ENCODE measurements at places on chromosomes 5 and 9.

- no peak for DNase-seq
Observed at GRCh38 chr5:142152384-142152732, 43.8 kb downstream of the NDFIP1 start.

GRCh38 chr5:96741891-96742309 is 65.8 kb downstream of the ERAP1 start:
- DNase-seq = no peak

DNA sequence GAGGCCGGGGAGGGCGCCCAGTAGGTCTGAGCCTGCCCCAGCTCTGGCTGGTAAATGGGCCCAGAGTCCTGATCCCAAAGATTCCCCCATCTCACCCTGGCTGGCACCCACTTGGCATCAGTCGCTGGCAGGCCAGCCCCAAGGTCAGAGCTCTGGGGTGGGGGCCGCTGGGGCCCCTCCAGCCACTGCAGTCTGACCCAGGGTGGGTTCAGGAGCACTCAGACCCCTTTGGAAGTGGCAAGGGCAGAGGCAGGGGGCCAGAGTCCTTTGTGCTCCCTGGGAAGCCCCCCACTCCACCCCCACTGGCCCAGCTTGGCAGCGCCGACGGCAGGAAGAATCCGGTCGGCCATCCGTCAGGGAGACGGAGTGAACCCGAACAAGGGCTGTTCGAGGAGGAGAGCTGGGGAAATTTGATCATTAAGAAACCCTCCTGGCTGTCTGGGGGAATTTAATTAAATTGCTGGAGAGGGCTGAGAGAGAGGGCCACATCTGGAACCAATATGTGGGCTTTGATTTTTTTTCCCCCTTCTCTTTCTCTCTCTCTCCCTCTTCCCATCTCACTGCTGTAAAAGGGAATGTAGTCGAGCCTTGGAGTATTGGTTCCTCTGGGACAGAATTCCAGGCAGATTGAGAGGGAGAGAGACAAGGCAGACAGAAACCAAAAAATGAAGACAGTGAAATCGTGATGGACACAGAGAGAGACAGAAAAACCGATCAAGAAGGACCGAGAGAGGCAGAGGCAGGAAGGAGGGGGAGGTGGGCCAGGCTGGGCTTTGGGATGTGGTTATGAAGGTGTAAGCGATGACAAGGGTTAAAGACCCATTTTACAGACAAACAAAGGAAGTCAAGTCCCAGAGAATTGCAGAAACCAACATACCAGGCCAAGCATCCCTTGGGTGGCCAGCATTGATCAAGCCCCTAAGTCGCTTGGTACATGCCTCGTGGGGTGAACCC is 8.1 kb upstream of the ASB6 start:
- DNase-seq = no peak

DNA sequence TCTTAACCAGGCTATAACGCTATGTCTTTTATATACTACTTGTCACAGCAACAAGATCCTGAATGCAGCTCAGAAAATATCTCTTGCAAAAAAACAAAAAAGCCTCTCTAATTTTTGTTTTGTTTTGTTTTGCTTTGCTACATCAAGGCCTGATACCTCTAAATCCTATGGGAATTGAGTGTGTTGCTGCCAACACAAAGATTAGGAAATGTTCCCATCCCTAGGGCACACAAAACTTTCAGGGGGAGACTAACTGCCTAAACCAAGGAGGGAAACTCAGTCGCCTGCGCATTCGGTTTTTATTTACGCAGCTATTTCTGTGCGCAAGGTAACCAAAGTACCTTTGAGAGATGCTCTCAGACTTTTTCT is 1.7 kb downstream of the SSBP2 start:
- DNase-seq = no peak

DNA sequence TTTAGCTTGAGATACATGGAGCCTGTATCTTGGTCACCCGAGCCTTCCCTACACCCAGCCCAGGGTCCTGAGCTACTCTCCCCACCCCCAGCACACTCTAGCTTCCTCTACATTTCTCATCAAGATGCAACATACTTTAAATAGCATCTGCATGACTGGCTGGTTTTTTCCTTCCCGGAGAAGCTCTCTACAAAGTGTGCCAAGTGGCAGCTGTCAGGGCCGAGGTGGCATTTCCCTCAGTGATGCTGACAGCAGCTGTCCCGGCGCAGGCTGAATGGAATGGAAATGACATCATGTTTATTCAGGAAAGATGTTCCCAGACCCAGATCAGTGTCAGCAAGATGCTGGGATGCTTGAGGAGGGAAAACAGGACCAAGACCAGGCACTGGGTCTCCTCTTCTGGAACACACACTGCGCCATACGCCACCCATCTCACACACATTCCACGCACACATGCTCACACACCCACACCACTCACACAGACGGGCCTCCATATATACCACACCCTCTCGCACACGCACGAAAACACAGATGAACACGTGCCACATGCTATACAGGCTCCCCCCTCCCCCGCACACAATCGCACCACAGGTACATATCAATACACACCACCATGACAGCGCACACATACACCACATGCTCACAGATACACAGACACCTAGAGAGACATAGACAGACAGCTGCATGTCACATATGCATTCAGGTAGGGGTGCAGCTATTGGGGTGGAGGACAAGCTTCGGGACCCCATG is 67.8 kb downstream of the LHX2 start:
- no peak for DNase-seq

GRCh38 chr9:36144309-36145232 is 8.0 kb downstream of the GLIPR2 start:
- no peak for DNase-seq

DNA sequence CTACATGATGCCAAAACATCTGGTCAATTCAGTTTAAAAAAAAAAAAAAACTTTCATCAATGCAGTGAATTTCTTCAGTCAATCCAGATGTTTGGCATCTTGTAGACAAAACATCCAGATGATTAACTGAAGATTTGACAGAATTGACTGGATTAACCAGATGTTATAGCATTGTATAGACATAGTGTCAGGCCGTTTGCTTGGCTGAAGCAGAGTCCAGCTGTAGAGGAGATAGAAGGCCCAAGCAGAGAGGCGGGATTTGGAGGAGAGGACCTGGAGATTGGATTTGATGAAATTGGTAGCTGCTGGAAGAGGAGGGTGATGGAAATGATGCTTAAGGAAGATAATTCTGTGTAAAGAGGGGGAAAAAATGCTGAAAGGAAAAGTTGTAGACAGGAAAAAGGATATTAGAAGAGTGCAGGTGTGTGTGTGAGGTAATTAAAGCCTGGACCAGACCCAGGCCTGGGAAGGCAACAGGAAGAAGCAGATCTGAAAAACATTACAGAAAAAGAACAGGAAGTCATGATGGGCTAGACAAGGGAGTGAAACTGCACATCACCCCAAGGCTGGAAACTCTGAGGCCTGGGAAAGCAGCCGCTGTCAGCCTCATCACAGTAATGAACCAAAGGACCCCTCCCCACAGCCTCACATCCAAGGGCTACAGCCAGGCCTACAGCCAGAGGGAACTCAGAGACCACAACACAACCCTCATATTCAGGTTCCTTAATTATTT is 258.3 kb downstream of the CWC27 start:
- DNase-seq = no peak

DNA sequence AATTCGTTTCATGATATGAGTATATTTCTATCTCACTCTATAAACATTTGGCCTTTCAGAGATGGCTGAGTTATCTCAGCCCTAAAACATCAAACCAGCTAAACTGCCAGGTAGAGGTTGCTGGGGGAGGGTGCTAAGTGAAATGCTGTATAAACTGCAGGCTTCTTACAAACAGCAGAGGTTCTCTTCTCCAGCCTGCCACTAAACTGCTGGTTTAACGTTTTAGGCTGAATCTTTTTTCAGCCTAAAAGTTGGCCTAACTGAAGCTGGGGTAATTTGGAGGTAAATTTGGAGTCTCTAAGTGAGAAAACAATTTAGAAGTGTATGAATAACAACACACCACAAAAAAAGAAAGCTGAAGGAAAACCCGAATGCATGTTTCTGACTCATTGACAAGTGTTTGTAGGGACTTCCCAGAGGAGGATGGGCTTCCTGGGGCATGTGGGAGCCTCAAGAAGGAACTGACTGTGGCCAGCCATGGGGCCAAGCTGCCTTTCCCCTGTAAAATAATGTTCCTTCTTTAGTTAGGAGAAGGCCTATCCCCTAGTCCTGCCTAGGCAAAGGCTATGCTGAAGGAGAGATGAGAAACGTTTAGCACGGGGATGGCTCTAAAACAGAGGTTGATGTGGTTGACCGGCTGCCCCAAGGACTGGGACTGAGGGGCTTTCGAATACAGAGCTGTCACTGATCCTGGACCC is 44.3 kb downstream of the SLC28A3 start:
- DNase-seq = no peak

DNA sequence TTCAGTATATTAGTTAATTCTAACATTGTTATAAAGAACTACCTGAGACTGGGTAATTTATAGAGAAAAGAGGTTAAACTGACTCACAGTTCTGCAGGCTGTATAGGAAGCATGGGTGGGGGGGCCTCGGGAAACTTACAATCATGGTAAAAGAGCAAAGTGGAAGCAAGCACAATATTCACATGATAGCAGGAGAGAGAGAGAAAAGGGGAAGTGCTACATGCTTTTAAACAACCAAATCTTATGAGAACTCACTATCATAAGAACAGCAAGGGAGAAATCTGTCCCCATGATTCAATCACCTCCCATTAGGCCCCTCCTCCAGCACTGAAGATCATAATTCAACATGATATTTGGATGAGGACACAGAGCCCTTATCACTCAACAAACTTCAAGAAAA is 324.9 kb downstream of the ZNF608 start:
- DNase-seq = no peak

DNA sequence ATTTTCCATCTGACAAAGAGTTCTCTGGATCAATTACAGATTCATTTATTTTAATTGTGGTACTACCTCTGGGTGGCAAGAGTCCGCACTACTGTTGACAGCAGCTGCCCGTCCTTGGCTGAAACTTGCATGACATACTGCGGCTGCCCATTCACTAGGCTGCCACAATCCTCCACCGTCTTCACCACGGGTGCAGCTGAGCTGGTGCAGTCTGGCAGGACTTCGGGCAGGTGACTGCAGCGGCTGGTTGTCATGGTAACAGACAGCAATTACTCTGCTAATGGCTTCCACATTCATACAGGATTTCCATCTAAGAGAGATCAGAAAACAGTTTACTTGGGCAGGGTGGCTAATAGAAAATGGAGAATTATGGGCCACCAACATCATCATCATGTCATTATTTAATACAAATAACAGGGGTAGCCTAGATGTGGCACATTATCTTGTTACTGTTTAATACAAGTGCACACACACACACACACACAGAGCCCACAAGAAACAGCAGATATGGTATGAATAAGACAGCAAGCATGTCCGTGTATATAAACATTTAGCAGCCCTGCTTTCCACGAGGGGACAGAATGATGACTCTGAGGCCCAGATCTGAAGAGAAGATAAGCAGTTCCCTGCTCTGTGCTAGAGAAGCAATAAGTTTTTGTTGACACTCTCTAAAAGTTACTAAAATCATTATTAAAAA is 112.3 kb downstream of the MARCHF3 start:
- DNase-seq = no peak

- DNase-seq = no peak
Observed at GRCh38 chr9:35847792-35848572, 19.0 kb downstream of the TMEM8B start.

DNA sequence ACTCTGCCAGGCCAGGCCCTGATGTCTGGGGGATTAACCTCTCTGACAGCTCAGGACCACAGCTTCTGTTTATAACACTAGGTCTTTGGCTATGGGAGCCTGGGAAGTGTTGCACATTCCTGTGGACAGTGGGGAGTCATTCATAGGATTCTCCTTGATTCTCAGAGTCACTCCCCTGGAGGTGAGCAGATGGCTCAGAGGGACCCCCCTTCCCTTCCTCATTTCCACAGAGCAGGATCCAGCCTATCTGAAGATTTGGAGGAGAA is 60.2 kb downstream of the NRG2 start:
- DNase-seq = no peak

DNA sequence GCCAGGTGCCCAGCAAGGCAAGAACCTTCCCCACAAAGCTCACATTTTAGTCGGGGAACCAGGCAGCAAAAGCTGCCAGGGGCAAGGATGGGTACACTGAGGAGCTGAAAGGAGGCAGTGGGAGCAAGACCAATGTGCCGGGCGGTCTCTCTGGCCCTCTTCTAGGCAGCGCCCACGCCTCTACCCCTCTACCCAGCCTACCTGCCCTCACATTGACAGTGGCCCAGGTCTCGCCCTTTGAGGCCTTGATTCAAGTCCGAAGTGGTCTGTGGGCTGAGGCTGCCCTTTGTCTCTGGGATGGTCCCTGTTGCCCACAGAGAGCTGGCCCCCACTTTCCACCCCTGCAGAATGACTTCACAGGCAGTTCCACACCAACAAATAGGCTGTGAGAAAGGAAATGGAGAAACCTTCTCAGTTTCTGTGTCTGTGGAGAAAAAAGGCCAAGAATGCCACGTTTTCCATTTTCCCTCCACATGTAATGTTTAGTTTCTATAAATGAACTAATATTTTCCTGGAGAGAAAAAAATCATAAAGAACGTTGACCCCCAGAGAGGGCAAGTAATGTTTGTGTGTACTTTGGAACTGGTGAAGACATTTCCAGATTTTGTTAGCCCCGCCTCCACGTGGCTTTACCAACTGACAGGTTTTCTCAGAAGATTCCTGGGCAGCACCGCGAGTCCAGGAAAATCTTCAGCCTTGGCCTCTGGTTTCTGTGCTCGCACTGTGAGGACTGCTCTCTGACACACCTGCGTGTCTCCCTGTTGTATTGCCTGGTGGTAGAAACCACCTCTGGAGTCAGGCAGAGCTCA is 57.4 kb upstream of the ANGPTL2 start:
- no peak for DNase-seq

- no peak for DNase-seq
Observed at GRCh38 chr9:81320909-81321482, 368.4 kb downstream of the TLE1 start.

- DNase-seq = no peak
Observed at GRCh38 chr9:126150411-126151030, 176.1 kb upstream of the MVB12B start.

GRCh38 chr5:162474239-162474638 is 406.7 kb downstream of the GABRG2 start:
- no peak for DNase-seq

DNA sequence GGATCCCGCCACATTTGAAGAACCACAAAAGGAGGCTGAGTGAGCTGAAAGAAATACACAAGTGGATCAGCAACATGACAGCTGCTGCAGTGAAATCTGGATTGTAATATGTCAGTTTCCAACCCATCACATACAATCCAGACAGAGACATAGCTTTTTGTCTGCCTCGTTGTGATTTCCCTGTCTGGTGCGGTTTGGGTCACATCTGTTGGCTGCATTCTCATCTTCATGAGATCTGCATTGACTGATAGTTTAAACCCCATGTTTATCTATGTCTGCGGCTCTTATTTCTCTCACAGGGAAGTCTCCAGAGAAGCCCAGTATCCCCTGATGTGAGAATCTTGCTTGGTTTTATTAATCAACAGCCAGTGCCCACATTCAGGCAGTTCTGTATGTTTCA is 403.1 kb upstream of the ZNF608 start:
- no peak for DNase-seq
